Stimulated activated CD4-positive, alpha-beta T cell treated with anti-CD3 and anti-CD28 coated beads, Interleukin-1b, Interleukin-23, amount 100 ng/mL, for 24 hours (primary cell): ENCODE measurements at places on chromosomes 13 and 19.

DNA sequence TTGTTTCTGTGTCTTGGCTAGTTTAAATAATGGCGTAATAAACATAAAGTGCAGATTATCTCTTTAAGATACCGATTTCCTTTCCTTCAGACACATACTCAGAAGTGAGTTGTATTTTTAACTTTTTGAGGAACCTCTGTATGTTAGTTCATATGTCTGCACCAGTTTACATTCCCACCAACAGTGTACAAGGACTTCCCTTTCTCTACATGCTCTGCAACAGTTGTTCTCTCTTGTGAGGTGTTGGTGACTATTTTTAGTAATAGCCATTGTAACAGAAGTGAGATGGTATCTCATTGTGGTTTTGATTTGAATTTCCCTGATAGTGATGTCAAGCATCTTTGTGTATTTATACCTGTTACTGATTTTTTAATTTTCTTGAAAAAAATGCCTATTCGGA, 418.6 kb downstream of the UQCRFS1 start:
- no peak for DNase-seq

GRCh38 chr19:7227735-7228134, 66.5 kb downstream of the INSR start:
- DNase-seq, result no peak

DNA sequence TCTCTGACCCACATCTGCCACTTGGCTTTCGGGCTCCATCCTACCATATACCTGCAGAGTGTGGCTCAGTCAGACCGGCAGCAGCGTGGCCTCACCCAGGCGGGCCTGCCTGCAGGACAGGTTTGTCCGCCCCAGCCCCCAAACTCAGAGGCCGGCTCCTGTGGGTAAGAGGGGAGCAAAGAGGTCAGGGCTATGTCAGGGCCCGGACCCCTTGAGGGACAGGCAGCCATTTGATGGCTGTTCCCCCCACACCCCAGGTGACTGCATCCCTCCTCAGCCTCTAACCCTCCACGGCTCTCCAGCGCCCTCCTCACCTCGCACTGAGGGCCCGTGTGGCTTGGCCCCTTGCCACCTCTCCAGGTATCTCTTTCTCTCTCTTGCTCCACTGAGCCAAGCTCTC, 12.3 kb upstream of the ZBTB32 start:
- DNase-seq, result no peak

DNA sequence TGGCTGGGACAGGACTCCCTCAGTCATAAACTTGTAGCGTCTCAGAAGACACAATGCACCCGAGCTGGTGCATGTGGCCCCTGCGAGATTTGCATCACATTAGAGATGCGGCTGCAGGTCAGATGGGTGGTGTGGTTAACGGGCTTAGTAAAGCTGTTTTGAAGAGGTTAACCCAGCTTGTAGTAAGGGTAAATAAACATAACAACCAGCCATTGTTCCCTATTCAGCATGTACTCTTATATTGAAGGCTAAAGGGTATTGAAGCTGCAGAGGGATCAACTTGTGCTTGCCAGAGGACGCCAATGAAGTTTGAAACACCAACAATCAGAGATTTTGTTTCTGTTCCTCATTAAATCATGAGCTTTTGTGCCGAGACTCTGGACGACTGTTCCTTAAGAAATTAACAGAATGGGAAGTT, 79.4 kb downstream of the ZIC5 start:
- DNase-seq, result no peak

GRCh38 chr13:104143760-104144416, 1077.7 kb upstream of the SLC10A2 start:
- DNase-seq, result no peak

GRCh38 chr13:46675016-46675415, 121.9 kb downstream of the ESD start:
- DNase-seq, result no peak

GRCh38 chr13:105940882-105941281, 594.6 kb downstream of the EFNB2 start:
- no peak for DNase-seq

DNA sequence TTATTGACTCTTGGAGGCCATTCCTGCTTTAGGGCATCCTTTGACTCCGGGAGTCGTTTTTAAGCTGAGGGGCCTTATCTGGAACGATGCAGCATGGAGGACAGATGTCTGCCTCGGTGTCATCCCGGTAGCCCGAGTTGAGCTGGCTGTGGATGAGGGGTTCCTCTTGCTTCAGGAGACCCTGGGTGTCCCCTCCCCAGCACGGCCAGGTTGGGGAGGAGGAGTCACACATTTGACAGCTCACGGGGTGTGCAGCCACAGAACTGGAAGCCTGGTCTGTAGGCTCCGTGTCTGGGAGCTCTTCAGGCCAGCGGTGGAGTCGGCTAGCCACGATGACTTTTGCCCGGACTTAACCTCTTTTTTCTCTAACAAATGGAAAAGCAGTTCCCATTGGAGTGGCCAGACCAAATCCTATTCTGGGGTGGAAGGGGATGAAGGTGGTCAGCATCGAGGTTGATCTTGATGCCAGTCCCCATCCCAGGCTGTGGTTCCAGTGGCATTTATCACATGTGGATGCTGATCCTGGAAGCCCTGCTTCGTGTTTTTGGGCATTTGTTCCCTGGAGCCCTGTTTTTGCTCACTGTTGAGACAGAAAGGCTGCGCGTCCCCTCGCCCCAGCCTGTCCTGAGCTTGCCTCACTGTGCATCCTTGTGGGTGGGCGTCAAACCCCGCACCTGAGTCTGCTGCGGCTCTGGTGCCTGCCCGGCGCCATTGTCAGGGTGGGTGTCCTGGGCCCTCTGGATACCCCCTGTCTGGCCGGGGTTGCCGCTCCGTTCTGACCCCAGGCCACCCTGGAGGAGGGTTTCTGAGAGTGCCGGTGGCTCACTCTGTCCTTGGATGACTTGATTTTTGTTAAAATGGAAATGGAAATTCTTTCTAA, 12.0 kb downstream of the TFDP1 start:
- DNase-seq, result no peak

- DNase-seq, result no peak
Measured at GRCh38 chr13:42360046-42360574, 88.2 kb downstream of the AKAP11 start.

GRCh38 chr13:34465423-34465922, 476.6 kb upstream of the NBEA start:
- no peak for DNase-seq

DNA sequence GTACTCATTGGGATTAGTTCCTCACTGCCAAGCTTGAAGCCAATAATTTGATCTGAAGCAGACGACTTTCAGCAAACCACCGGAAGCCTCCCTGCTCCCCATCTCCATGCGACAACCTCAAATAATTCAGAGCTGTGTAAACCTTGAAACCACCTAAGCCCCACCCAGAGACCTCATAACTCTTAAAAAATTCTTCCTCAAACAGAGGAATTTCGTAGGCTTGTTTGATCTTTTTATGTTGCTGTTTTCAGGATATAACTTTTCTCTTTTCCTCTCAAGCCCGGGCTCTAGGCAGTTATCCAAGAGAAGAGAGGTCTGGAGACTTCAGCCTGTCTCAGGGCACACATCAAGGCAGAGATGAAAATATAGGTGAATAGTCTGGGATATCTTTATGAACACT, 311.6 kb downstream of the KCNRG start:
- DNase-seq, result no peak

- DNase-seq, result no peak
Measured at GRCh38 chr13:26575244-26575643, 17.8 kb downstream of the WASF3 start.

DNA sequence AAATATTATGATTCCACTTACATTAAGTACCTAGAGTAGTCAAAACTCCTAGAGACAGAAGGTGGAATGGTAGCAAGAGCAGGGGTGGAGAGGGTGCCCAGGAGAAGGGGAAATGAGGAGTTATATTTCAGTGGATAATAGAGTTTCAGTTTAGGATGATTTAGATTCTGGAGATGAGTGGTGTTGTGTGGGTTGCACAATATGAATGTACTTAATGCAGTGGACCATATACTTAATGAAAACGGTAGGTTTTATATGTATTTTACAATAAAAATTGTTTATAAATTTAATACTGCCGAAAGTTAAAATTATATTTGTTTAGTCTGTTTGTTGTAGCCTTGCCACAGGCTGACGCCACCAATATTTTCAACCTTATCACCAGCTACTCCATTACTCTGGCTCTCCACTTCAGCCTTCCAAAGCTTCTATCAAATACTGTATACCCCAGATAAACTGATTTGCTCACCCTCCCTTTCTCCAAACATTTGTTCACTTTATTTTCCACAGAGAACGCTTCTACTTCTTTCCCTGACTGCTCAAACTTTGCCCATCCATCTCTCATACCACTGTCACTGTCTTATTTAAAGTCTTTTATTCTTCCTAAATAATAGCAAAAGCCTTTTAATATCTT, 1.4 kb upstream of the RBM26 start:
- no peak for DNase-seq

- no peak for DNase-seq
Measured at GRCh38 chr13:74131227-74131626, 3.0 kb downstream of the KLF12 start.

DNA sequence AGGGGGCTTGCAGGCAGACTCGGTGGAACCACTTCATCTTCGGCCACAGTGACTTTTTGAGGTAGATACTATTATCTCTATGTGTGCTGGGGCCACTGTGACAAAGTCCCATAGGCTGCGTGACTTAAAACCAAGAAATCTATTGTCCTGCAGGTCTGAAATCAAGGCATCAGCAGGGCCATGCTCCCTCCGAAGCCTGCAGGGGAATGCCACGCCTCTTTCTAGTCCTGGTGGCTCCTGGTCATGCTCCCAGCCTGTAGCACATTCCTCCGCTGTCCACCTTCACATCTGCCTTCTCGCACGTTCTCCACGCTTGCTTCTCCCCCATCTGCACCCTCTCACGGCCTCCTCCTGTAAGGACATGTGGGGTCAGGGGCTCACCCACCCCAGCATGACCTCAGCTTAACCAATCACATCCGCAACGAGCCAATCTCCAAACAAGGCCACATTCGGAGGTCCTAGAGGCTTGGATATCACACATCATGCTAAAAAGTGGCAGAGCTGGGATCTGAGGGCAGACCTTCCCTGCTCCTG, 21.0 kb upstream of the RAB20 start:
- no peak for DNase-seq

- DNase-seq, result no peak
Measured at GRCh38 chr13:109990296-109990695, 203.9 kb upstream of the IRS2 start.

- no peak for DNase-seq
Measured at GRCh38 chr13:29908416-29909080, 58.1 kb upstream of the UBL3 start.

DNA sequence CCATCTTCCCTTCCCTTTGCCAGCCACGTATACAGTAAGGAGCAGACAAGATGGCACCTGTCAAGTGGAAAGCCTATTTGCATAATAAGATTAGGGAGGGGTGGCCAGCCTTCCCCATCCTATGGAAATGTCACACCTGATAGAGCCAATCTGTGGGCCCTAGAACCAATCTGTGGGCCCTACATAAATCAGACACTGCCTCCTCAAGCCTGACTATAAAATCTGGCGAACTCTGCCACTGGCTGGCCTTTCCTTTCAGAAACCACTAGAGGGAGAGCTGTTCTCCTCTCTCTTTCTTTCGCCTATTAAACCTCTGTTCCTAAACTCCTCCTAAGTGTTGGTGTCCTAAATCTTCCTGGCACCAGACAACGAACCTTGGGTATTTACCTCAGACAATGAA, 231.5 kb upstream of the KLHL1 start:
- no peak for DNase-seq

DNA sequence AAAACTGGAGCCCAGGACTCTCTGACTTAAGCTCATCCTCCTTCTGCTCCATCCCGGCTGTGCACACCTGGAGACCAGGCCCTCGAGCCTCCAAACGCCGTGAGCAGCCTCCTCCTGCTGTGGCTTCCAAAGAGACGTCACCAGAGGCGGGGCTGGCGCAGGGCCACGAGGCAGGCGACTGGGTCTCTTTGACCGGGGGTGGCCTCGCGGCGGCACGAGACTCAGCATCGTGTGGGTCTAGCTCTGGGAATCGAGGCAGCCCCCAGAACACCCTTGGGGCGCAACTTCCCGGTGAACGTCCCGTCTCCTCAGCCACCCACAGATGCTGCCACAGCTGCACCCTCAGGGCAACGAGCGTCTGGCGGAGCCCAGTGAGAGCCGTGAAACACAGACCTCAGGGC, 22.8 kb downstream of the RASA3 start:
- no peak for DNase-seq

GRCh38 chr13:72960541-72960940, 98.3 kb upstream of the KLF5 start:
- no peak for DNase-seq

DNA sequence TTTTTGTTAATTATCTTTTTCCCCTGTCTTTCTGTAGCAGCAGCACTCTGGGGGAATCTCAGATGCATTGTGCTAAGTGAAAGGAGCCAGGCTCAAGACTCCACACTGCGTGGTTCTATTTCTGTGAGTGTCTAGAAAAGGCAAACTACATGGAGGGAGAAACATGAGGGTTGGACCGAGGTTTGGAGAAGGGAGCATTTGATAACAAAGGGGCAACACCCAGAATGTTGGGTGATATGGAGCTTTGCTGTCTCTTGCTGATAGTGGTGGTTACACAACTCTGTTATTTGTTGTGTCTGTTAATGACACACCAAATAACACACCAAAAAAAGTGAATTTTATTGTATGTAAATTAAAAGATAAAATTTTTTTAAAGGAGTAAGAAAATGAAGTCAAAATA, 107.8 kb downstream of the COL4A2 start:
- no peak for DNase-seq

DNA sequence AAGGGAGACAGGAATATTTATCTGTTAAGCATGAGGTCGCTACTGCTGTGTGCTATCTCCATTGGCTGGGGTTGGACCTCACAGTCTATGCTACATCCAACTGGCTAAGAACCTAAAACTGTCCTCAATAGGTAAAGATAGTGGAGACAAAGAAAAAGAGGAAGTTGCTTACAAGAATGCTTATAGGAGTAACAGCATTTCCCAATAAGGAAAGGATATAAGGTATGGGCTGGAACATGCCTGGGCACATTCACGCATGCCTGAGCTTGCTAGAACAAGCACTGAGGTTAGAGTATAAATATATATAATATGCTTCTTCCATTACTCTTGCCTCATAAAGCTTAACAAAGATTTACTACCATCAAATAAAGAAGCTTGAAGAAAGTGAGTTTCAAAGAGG, 47.9 kb upstream of the CEACAM21 start:
- DNase-seq, result no peak

- DNase-seq, result no peak
Measured at GRCh38 chr19:33501693-33502356, 19.8 kb downstream of the PEPD start.

- no peak for DNase-seq
Measured at GRCh38 chr13:98326291-98326690, 149.2 kb upstream of the RNF113B start.

GRCh38 chr13:106986033-106986484, 418.1 kb upstream of the ARGLU1 start:
- DNase-seq, result no peak

GRCh38 chr13:94109715-94110374, 369.6 kb downstream of the DCT start:
- DNase-seq, result no peak

DNA sequence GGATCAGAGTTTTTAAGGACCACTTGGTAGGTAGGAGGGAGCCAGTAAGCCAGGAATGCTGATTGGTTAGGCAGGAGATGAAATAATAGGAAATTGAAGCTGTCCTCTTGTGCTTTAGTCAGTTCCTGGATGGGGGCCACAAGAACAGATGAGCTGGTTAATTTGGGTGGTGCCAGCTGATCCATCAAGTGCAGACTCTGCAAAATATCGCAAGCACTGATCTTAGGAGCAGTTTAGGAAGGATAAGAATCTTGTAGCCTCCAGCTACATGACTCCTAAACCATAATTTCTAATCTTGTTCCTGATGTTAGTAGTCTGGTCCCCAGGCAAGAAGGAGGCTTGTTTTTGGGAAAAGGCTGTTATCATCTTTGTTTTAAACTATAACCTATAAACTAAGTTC, 117.9 kb upstream of the GPR12 start:
- DNase-seq, result no peak
